ENCODE measurements at places on chromosomes 2 and 18. TPM values are rescaled to one million over a fixed set of nuclear protein-coding genes. Genes with fewer than 3 reads are reported as not detected.

The SATB2 gene
- not detected for total RNA-seq

The NOSTRIN gene
- not detected for total RNA-seq

The TEX44 gene
- total RNA-seq = not detected

The G6PC2 gene
- not detected for total RNA-seq

The HOXD12 gene
- total RNA-seq = not detected

The SULT1C4 gene
- not detected for total RNA-seq

The FAM110C gene
- 0.78 TPM for total RNA-seq

The GRB14 gene
- total RNA-seq = not detected

The CCDC138 gene
- total RNA-seq = 20.0 TPM

The GALM gene
- total RNA-seq = 78.4 TPM

The SIX3 gene
- total RNA-seq = not detected

The SOCS6 gene
- total RNA-seq = 3.7 TPM

The ACTG2 gene
- total RNA-seq = 0.26 TPM

The ABCG8 gene
- total RNA-seq = not detected

The LAMA3 gene
- total RNA-seq = not detected

The ACADL gene
- total RNA-seq = not detected

The GKN1 gene
- not detected for total RNA-seq

The ACMSD gene
- not detected for total RNA-seq
